ENCODE measurements at places on chromosomes 5 and 9.
A peak's percentile ranks its signal among the peaks of the same experiment; 100 is the strongest.

DNA sequence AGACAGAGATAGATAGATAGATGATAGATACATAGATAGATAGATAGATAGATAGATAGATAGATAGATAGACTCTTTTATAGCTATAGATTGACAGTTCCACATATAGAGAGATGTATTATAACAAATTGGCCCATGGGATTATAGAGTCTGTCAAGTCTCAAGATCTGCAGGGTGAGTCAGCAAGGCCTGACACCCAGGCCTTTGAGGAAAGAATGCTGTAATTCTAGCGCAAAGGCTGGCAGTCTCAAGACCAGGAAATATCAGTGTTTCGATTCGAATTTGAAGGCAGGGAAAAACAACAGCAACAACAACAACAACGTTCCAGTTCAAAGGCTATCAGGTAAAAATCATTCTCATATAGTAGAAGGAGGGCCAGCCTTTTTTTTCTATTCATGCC is 339.2 kb upstream of the CDH9 start:
- no peak for DNase-seq

DNA sequence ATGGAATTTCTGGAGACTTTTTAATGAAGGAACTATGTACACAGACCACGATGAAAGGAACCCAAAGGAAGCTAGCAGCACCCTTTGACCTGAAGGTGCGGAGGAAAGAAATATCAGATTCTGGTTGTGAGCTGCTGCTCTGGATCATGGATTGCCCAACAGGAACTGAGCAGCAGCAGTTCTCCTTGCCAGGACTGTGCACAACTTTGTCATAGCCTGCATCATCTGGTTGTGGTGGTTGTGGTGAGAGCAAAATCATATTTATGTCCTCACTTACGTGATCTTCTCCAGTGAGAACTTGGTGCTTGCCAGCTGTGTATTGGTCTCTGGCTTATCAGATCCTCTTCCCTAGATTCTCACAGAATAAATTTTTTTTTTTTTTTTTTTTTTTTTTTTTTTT is 70.7 kb upstream of the LPAR1 start:
- DNase-seq: no peak

DNA sequence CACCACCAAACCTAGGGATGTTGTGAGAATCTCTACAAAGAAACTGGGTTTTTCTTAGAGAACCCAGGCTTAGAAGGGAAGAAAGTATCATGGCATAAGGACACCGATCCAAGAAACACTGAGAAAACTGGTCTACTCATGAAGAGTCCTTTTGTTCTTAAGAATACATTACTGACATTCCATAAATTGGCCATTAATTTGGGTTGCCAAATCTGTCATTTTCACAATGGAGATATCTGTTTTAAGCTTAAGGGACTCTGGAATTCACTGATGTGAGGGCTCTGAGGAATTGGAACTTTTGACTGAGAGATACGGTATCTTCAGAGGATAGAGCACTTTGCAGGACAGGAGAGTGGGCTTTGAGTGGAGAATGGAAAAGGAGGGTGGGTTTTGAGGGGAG is 315.3 kb upstream of the ZNF608 start:
- no peak for DNase-seq

DNA sequence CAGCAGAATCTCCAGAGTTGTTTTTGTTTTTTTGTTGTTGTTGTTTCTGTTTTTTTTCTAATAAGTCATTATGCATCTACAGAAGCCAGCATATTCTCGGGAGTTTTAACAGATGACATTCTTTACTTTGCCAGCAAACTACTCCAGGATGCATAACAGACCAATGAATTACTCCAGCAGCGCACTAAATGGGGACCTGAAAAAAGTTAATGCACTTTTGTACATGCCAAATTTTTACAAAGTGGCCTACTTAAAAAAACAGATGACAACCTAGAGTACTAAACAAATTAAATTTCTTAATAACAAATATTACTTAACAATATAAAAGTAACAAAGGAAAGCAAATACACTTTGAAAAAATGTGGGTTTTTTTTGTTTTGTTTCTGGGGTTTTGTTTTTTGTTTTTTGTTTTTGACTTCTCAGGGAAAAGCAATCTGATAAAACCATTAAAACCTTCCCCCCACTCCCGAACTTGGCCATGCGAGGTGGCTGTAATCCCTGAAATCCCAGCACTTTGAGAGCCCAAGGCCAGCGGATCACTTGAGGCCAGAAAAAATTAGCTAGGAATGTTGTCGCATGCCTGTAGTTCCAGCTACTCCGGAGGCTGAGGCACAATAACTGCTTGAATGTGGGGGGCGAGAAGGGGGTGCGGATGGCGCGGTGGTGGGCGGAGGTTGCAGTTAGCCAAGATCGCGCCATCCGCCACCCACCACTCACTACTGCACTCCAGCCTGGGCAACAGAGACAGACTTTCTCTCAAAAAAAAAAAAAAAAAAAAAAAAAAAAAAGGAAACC is 352.4 kb downstream of the CETN3 start:
- no peak for DNase-seq

- DNase-seq: peak; percentile 99
Measured at GRCh38 chr9:97046228-97046627, 7.3 kb upstream of the CTSV start.

DNA sequence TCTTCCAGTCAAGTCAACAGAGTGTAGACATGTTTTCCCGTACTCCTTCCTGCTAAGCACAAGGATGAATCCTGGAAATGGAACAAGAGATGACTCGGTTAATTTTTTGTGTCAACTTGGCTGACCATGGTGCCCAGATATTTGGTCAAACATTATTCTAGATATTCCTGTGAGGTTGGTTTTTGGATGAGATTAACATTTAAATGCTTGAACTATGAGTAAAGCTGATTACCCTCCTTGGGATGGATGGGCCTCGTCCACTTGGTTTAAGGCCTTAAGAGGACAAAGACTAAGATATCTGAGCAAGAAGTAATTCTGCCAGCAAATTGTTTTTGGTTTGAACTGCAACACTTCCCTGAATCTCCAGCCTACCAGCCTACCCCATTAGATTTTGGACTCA is 338.1 kb upstream of the MSX2 start:
- DNase-seq: no peak

GRCh38 chr9:94017939-94018531 is 62.9 kb upstream of the BARX1 start:
- no peak for DNase-seq

GRCh38 chr9:121308765-121309164 is 40.8 kb downstream of the GSN start:
- DNase-seq: peak; percentile 15

GRCh38 chr9:35716230-35716629 is 15.8 kb downstream of the TLN1 start:
- no peak for DNase-seq

DNA sequence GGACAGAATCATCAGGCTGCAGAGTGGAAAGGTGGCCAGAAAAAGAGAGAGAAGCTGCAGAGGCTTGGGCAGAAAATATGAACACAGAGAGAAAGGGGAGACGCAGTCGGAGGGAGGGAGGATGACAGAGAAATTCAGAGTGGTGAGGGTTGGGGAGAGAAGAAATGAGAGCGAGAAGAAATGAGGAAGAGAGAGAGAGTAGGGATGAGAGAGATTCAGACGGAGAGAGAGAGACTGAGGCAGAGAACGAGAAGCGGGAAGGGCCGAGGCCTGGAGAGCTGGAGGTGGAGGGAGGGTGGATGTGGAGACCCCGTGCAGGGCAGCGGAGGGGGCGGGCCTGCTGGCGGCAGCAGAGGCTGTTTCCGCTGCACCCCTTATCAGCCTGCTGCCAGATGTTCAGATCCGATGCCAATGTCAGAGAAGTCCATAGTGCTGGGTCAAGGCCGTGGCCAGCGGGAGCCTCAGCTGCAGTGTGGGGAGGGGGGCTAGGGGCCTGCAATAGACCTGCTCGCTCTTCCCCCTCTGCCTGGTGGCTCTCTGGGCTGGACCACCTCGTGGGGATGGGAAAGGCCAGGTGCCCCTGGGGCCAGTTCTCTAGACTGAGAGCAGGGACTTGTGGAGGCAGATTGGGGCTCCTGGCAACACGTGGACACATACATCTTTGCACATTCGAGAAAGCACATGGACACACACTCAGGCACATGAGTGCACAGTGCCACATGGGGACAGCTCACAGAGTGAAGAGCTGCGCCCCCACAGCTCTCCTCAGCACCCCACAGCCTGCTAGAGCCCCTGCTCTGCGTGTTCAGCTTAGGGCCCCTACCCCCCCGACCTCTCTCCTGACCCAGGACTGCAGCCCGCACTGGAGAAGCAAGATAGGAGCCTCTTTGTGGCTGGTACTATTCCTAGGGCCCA is 4.9 kb upstream of the NR5A1 start:
- DNase-seq: no peak

- DNase-seq: no peak
Measured at GRCh38 chr5:93590493-93590892, 7.5 kb downstream of the NR2F1 start.

DNA sequence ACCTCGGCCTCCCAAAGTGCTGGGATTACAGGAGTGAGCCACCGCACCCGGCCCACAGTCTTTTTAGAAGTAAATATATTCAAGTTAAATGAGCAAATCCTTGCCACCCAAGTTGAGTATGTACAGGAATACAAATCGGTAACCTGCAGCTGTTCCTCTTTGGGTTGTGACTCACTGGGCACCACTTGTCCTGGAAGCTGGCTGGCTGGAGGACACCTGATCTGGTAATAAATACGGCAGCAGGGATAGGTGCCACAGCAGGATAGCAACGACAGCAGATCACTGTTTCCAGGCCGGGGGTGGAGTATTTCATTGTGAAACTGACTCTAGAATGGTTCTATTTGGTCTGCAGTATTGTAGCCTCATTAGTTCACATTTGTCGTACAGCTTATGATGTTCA is 35.7 kb upstream of the SLC36A2 start:
- DNase-seq: no peak
